ENCODE measurements at places on chromosomes 13 and 19.

DNA sequence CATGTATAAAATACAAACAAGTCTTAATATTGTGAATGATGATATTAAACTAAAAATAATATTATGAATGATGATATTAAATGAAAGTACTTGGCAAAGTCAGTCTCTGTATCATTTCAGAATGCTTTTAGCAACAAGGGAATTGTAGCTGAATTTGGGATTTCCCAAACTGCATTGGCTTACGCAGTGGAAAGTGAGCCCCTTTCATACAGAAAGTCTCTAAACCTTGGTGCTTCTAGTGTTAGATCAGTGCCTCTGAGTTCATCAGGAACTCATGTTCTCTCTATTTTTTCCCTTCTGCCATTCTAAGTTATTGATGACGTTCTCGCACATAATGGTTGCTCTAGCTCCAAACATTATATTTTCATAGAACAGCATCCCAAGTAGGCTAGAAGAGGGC, 300.0 kb downstream of the ITGBL1 start:
- no peak for DNase-seq

DNA sequence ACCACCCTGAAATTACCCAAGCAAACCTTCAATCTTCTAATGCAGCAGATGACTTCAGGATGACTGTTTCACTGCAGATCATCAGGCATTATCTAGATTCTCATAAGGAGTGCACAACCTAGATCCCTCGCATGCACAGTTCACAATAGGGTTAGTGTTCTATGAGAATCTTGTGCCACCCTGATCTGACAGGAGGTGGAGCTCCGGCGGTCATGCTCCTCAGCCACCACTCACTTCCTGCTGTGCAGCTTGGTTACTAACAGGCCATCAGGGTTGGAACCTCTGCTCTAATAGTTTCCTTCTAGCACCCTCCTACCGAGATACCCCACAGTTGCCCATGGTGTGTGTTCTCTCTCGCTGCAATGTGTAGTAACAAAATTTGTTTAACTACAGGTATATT, 442.8 kb downstream of the FGF14 start:
- no peak for DNase-seq

DNA sequence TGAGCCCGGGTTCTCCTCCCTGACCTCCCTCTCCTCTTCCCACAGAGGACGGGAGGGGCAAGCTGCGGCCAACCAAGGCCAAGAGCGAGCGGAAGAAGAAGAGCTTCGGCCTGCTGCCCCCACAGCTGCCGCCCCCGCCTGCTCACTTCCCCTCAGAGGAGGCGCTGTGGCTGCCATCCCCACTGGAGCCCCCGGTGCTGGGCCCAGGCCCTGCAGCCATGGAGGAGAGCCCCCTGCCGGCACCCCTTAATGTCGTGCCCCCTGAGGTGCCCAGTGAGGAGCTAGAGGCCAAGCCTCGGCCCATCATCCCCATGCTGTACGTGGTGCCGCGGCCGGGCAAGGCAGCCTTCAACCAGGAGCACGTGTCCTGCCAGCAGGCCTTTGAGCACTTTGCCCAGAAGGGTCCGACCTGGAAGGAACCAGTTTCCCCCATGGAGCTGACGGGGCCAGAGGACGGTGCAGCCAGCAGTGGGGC, 162.2 kb downstream of the KDM4B start:
- no peak for DNase-seq

GRCh38 chr19:4185413-4186086, 3.1 kb downstream of the ANKRD24 start:
- DNase-seq, result no peak

DNA sequence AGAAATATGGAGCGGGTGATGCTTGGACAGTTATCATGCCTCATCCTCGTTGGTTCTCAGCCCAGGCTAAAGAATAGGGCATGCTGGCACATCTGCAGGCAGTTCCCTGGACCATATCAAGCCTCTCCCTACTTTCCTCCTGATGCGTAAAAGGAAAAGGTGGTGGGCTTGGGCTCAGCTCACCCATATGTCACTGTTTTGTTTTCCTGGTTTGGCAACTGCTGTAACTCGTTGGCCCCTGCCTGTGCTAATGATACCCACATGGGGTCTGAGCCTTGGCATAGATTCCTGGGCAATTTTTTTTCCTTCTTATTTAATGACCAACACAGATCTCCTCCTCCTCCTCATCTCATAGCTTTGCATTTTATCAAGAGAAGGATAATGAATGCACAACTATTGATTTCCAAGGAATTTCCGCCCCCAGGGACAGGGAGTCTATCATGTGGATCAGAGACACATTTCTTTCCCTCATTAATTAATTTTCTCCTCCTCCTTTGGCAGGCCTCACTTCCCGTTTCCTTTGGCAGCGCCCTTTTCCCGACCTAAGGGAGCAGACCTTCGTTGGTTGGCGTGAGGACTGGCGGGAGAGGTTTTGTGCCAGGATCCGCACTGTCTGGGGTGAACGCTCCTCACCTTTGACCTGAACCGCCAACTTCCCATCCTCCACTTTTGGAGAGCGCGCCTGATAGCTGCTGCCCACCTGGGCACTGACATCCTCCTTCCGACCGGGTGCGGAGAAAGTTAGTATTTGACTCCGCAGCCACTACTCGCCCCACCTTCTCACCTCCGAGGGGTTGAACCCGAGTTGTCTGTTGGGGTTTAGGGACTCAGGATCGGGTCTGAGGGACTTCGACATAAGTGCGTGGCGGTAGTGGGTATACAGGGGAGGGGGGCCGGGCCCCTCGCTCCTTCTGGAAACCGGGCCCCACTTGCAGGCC, 3.4 kb upstream of the POU4F1 start:
- DNase-seq, result no peak

- DNase-seq, result no peak
Observed at GRCh38 chr13:50511877-50512341, 331.6 kb downstream of the DLEU7 start.

DNA sequence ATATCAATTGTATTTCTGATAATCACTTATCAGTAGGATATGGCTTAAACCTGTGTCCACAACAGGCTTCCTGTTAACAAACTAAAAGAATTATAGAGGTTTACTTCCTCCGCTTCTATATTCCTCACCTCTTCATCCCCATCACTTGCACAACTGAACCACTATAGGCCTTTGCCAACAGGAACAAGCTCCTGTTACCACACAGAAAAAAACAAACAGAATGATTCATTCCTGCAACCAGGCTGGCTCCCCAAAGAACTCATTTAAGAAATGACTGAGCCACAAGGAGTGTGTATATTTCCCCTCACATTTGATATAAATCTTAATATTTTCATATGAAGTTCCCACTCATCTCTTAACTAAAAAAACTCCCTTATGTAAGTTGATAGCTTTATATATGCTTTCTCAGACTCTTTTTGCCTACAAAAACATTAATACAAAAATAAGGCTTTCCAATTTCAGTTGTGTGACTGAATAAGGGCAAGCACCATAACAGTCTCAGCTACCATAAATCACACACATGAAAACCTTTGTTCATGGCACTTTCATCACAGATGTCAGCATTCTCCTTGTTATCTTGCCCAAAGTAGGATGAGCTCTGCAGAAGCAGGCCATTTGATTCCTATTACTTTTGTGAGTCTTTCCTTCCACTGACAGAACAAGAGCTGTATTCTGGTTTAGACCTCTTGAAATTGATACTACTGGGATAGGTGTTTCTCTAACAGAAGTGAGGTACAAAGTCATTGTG, 366.8 kb downstream of the SLITRK1 start:
- peak; percentile 79 for DNase-seq

GRCh38 chr13:103539265-103539664, 473.0 kb upstream of the SLC10A2 start:
- no peak for DNase-seq

DNA sequence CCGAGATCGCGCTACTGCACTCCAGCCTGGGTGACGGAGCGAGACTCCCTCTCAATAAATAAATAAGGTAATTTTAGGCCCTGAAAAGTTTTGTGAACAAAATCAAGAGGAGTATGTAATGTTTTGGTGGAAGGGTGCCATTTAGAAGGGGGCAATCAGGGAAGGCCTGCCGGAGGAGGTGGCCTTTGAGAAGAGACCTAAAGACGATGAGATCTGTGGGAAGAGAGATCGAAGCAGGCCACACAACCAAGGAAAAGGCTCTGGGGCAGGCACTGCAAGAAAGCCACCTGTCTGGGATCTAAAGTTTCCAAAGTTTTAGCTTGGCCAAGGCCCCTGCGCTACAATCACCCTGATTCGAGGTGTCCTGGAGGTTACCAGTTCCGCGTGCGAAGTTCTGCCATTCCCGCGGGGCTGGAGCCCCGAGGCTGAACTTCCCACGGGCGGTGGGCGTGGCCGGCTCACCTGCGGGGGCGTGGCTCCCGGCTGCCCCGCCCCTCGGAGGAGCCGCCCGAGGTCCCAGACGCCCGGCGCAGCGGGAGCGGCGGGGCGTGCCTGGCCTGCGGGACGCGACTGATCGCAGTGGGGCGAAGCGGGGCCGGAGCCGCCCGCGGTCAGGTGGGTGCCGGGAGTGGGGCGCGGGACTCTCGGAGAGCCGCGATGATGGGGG, at the start of gene KLC3:
KLC3 (plus strand) TSS at position 519 of the 667 bp plus-strand sequence. CDS start 4,792 bp downstream, outside the sequence.
- DNase-seq, result no peak

- no peak for DNase-seq
Observed at GRCh38 chr19:46241626-46242025, 12.1 kb downstream of the IGFL1 start.

GRCh38 chr19:57665261-57665806, 3.4 kb upstream of the ZSCAN4 start:
- no peak for DNase-seq

All from fibroblast of gingiva (primary cell).